Stimulated activated CD8-positive, alpha-beta memory T cell treated with anti-CD3 and anti-CD28 coated beads, Interleukin-15, amount 100 ng/mL, for 1 hour (primary cell): ENCODE measurements at places on chromosomes 1 and 21.

DNA sequence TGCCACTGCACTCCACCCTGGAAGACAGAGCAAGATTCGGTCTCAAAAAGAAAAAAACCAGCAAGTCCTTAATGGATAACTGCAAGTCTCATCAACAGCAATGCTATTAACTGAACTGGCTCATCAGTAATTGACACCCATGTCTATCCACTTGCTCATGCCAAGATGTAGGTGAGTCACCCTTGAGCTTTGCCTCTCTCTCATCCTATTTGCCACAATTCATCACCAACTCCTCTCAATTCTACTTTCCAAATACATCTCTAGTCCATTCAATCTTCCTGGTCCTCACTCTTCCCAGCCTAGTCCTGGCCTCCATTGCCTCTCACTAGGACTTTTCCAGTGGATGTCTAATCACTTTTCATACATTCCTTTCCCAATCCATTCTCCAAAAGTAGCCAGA is 103.7 kb upstream of the PRMT6 start:
- no peak for DNase-seq

DNA sequence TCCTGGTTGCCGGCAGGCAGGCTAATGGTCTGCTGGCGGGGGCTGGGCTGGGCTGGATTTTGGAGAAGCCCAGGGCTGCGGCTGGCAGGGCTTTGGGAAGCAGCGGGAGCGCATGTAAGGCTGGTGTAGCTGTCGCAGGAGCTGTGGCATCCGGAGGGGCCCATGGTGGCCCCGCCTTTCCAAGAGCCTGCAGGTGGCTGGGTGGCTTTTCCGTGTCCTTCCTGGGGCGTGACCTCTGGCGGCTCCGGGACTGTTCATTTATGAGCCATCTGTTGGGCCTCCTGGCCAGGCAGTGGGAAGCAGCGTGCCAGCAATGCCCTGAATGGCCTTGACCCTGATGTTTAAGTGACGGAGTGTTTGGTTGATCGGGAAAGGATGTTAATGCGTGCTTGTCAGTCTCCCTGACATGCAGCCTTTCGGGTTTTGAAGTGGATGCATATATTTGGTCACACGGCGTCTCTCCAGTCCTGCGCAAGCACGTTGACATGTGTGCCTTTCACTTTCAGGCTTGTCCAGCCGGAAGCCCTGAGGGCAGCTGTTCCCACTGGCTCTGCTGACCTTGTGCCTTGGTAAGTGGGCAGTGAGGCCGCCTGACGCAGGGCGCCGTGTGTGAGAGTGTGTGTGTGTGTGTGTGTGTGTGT is 38.5 kb downstream of the AGPAT3 start:
- no peak for DNase-seq

- no peak for DNase-seq
Observed at GRCh38 chr1:38671221-38671620, 188.4 kb downstream of the RRAGC start.

GRCh38 chr1:19251305-19252196 is at the start of the genes EMC1 and MRTO4:
EMC1 (minus strand) TSS chr1:19251524; CDS start chr1:19251509, 15 bp downstream.
MRTO4 (plus strand) TSS chr1:19251805; CDS start chr1:19251836, 31 bp downstream.
- DNase-seq = peak; percentile 87

- DNase-seq = no peak
Observed at GRCh38 chr1:28172713-28173150, 3.8 kb downstream of the PTAFR start.

DNA sequence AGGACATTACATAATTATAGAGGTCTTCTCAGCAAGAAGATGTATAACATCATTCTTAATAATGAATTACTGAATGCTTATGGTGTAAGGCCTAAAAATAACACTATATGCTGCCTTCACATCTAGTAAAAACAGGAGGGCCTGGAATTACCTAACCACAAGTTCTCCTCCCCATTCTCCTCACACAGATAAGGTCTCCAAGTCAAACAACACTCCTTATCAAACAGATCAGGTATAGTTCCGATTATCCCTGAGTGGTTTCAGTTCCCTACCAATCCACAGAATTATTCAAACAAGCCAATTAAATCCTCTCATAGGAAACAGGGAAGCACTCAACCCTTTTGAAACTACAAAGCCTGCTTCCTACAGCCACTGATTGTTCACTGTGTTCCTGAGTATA is 4.0 kb upstream of the AGBL4 start:
- DNase-seq = no peak

DNA sequence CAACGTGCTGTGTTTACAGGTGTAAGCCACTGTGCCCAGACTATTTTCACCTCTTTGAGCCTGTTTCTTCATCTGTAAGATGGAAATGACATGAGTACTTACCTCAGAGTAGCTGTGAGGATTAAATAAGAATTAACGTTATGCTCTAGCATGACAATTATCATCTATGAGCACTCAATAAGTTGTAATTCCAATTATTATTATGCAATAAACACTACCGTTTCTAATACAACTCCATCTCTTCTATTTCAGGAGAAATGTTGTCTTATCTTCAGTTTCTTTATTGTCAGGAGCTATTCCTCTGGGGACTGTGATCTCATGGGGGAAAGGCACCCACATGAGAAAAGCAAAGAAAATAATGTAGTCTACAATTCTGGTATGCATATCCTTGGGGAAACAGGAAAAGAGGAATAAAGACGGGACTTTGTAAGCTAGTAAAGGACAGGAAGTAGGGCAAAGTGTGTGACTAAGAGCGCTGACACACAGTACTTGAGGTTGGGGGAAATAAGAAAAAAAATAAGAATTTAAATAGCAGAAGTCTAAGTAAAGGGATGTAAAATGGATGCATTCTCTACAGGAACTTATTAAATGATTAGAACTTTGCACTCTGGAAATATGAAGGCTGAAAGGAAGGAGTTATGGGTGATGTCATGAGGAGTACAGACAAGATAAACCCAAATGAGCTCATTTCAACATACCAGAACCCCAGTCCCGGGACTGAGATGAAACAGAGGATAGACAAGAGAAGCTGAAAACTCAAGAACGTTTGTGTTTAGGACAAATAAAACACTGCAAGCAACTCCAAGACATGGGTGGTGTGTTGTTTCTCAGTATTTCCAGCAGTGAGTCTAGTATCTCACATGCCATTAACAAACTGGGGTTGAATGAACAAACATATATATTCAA is 9.8 kb downstream of the PHC2 start:
- no peak for DNase-seq

DNA sequence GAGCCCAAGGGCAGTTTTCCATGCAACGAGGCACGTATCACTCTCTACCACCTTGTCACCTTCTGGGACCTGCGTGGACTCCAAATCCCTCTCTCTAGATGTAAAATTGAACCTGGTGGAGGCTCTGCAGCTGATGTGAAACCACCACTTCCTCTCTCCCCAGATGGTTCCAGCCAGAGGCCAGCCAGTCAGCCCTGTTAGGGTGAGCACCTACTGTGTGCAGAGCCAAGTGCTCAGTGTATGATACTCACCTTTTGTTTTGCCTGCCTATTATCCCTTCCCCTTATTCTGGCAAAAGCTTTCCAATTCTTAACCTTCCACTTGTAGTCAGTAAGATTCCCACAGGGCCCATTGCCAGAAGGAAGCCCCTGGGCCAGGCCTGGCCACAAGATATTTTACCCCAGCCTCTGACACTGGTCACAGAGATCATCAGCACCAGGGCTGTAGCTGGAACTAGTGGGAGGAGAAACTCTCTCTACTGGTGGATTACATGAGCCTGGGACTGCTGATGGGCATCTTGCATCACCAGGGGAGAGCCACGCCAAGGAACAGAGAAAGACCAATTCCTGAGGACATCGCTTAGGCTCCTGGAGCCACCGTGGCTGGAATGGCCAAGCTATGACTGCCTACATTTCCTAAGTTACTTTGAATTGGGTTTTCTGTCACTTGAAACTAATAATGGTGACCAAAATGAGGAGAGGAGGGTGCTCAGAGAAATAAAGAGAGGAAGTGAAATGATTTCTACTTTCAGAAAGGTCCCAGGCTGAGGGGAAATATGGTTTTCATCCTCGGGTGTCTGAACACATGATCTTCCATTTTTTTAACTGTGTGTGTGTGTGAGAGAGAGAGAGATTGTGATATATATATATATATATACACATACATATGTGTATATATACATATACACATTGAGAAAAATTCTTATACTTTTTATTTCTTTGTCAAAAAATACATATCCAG is 26.6 kb upstream of the RD3 start:
- DNase-seq = no peak

DNA sequence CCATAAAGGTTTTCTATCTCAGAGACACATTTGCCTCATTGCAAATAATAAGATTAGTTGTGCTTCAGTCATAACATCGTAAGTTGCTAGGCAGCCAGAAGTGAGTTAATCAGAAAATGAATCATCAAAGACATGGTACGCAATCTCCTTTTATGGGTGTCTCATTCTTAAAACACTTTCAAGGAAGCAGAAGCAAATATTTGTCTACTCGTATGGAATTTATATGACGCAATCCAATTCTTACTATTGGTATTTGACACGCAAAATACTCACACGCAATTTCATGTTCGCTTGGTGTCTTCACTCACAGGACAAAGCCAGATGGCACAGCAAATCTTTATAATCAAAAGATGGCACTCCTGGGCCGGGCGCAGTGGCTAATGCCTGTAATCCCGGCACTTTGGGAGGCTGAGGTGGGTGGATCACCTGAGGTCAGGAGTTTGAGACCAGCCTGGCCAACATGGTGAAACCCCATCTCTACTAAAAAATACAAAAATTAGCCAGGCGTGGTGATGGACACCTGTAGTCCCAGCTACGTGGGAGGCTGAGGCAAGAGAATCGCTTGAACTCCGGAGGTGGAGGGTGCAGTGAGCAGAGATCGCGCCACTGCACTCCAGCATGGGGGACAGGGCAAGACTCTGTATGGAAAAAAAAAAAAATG is 56.4 kb downstream of the HLCS start:
- DNase-seq = no peak

DNA sequence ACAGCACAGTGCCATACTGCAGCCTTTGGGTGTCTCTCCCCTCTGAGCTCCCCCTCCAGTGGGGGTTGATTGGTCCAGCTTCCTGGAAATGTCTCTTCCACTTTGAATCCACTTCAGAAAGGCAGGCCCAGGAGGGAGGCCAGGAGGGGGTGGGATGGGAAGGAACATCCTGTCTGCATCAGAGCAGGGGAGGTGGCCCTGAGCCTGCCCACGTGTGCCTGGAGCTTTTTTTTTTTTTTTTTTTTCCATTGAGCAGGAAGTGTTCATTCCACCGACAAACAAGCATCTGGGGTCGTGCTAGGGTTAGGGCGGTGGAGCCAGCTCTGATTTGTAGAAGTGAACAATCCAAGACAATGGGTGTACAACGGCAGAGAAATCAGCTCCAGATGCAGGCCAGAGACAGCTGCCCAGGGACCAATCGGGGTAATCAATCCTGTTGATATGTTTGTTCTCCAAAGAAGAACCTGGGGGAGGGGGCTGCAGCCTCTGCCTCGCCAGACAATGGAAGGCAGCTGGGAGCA is 93.3 kb downstream of the SSBP3 start:
- no peak for DNase-seq

- no peak for DNase-seq
Observed at GRCh38 chr1:191134796-191135195, 657.1 kb upstream of the BRINP3 start.

GRCh38 chr1:73943270-73943669 is 254.7 kb downstream of the LRRIQ3 start:
- no peak for DNase-seq

DNA sequence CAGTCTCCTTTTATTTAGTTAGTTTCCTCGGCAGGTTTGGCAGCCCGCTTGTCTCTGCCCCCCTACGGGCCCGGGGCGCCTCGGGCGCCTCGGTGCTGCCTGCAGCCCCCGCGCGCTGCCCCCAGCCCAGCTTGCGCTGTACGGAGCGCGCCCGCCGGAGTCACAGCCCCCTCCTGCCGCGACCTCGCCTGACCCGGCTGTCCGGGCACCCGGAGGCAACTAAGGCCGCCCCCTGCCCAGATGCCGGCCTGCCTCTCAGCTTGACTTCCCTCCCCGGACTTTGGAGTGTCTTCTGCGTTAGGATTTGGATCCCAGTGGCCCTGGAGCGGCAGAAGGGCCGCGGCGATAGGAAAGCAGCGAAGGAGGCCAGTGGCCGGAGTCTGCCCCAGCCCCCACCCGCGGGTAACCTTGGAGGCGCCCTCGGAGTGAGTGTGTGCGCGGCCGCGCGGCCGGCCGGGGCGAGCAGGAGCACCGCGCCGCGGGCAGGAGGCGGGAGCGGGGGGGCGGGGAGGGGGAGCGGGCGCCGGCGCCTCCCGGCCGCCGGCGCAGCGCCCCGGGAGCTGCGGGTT is 7.6 kb downstream of the CDKN2C start:
- no peak for DNase-seq

DNA sequence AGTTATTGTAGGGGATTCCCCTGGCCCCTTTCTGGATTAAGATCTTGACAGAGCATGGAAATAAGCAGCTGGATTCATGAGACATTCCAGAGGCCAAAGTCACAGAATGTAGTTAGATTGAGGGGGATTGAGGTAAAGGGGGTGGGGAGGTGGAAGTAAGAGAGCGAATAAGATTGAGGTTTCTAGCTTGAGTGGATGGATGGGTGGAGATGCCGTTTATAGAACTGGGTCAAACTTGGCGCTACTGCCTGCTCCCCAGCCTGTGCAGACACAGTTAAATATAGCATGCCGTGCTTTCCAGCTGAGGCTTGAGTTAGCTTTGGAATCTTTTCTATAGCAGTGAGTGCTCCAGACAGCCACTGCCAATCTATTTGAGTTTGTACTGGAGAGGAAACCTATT is 85.7 kb downstream of the DYRK1A start:
- DNase-seq = no peak

- no peak for DNase-seq
Observed at GRCh38 chr1:24100945-24101737, 10.8 kb downstream of the MYOM3 start.

GRCh38 chr1:182217071-182217470 is 155.6 kb upstream of the ZNF648 start:
- no peak for DNase-seq

- no peak for DNase-seq
Observed at GRCh38 chr1:203992440-203992839, 80.5 kb upstream of the SOX13 start.

GRCh38 chr1:157177733-157178394 is 39.7 kb upstream of the ETV3 start:
- DNase-seq = no peak

GRCh38 chr1:217534566-217534965 is 96.3 kb downstream of the GPATCH2 start:
- DNase-seq = no peak

DNA sequence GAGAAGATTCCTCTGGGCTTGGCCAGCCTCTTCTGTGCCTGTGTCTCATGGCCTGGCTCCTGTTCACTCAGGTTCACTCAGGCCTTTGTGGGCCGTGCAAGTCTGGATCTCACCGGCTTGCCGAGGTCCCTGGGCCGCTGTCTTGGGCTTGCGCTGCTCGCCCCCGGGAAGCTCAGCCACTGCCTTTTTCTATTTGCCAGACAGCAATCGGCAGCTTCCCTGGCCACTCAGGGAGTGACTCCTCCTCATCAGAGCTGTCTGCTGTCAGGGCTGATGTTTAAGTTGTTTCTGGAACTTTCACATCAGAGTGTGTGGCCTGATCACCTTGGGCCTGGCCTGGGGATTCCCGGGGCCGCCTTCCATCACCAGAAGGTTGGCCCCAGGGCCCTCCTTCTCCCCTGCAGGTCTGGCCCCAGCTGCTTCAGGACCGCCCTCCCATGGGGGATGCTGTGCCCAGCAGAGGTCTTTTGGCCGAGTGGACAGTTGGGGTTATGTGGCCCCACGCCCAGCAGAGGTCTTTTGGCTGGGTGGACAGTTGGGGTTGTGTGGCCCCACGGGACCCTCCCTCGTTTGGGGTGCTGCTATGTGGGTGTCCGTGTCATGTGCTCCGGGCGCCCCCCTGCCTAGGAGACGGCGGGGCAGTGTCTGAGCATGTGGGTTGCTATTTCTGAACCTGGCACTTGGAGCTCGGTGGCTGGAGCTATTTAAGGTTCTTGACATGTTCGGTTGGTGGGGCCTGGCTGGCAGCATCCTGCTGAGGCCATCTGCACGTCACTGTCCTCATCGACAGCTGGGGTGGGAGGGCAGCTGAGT is 12.5 kb downstream of the SLX9 start:
- DNase-seq = no peak

- DNase-seq = no peak
Observed at GRCh38 chr1:66354311-66355201, 179.4 kb upstream of the SGIP1 start.
